Right lung (tissue), 10 donors: ENCODE measurements at places on chromosomes 11 and 22. TPM values are rescaled to one million over a fixed set of nuclear protein-coding genes. Genes with fewer than 3 reads are reported as not detected.

DNA sequence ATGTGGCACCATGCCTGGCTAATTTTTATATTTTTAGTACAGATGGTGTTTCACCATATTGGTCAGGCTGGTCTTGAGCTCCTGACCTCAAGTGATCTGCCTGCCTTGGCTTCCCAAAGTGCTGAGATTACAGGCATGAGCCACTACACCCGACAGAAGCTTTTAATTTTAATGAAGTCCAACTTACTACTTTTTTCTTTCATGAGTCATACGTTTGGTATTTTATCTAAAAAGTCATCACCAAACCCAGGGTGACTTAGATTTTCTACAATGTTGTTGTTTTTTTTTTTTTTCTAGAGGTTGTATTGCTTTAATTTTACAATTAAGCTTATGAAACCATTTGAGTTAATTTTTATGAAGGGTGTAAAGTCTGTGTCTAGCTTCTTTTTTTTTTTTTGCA, 34.9 kb downstream of the JRKL start:
- no peak for DNase-seq

DNA sequence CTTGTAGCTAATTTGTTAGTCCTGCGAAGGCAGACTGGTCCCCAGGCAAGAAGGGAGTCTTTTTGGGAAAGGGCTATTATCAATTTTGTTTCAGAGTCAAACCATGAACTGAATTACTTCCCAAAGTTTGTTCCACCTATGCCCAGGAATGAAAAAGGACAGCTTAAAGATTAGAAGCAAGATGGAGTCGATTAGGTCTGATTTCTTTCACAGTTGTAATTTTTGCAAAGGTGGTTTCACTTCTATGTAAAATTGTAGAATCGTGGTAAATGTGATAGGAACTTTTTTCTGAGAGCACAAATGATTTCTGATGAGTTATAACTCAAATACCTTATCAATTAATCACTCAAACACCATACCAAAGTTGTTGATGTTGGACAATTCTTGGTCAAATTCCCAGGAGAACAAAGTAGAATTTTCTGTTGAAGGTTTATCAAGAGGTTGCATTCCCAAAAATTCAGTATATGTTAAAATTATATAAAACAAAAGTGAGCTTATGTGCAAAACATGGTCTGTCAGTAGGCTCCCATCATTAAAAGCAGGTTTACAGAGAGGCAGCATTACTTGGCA, 2.9 kb upstream of the CTSC start:
- DNase-seq: no peak

DNA sequence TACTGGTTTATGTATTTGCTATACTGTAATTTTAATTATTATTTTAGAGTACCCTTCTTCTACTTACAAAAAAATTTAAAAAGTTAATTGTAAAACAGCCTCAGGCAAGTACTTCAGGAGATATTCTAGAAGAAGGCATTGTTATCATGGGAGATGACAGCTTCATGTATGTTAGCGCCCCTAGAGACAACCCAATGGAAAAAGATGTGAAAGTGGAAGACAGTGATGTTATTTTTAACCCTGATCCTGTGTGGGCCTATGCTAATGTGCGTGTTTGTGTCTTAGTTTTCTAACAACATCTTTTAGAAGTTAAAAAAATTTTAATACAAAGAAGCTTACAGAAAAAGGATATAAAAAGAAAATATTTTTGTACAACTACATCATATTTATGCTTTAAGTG, 205.0 kb downstream of the FAM76B start:
- no peak for DNase-seq

- no peak for DNase-seq
Observed at GRCh38 chr11:96213500-96213899, 129.5 kb downstream of the MAML2 start.

The LSP1 gene
- 5.4 TPM for polyA plus RNA-seq
